Right renal cortex interstitium (tissue), 3 donors: ENCODE measurements at places on chromosomes 12 and 14.

DNA sequence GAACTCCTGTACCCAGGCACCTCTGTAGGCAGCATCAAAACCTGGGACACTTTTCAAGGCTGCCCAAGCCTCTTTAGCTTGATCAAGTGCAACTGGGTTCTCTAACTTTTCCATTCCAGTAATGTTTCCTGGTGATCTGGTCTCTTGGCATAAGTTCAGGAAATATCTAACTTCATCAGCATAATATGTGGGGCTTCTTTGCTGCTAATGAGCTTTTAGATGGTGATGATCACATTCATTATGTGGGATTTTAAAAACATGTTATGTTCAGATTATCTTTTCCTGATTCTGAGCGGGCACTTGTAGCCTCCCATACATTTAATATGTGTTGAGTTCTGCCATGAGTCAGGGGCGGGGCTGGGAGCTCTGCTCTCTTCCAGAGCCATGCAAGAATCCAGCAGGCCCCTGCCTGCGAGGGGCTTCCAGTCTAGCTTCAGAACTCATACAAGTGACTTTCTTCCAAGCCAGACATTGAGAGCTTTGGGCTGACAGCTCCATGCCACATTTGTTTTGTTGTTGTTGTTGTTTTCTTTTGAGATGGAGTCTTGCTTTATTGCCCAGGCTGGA, 39.5 kb upstream of the RIN3 start:
- no peak for DNase-seq

DNA sequence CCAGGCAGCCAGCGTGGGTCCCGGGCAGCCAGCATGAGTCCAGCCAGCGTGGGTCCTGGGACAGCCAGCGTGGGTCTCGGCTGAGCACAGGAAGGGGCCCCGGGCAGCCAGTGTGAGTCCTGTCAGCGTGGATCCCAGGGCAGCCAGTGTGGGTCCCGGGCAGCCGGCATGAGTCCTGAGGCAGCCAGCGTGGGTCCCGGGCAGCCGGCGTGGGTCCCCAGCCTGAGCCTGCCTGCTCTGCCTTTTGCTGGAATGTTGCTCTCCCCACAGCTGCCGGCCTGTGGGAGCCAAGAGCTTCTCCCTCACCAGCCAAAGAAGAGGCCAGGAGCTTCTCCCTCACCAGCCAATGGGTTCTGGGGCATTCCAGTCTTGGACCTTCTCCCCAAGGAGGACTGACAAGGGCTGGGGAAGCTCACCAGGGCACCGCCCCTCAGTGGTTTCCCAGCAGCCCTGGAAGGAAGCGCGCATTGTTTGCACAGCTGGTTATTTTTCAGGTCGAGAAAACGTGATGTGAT, 15.0 kb upstream of the RFLNA start:
- DNase-seq: no peak

- no peak for DNase-seq
These were observed 145.2 kb upstream of the KRR1 start for GRCh38 chr12:75656648-75657047.

DNA sequence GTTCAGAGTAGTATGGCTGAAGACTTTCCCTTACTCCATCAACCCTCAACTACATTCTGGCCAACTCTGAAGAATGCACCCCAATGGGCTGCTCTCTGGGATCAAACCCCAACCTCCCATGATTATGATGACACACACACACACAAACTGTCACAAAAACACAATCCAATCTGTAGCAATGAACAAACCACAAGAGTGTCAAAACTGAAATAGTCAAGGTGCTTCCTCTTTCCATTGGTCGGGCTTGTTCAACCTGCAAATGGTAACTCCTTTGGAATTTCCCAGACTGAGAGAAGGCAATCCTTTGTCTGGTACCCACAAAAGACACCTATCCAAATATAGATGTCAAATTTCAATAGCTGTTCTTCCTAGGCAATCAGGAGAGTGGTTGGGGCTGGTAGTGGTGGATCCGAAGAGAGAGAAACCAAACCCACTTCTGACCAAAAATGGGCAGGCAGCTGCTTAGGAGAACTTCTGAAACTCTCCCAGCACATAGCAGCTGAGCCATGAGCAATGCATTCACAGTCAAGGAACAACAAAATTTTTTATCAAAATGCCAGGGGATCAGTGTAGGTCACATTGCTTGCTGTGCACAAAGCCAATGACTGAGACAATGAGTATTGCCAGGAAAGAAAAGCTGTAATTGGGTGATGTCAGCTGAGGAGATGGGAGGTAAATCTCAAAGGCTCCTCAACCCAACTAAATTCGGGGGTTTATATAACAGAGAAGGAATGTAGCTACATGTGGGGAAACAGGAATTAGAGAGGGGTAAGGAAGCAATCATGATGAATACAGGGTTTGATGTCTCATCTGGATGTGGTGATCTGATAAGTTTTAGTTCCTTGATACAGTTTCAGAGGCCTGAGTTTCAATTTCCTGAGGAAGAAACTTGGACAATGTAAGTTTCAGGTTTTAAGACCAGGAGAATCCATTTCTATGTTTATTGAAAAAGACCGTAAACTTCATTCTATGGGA, 191.4 kb downstream of the KITLG start:
- no peak for DNase-seq

GRCh38 chr12:82708061-82708879, 21.6 kb downstream of the TMTC2 start:
- peak; percentile 25 for DNase-seq

- DNase-seq: no peak
These were observed 272.4 kb upstream of the RTL1 start for GRCh38 chr14:101175731-101176534.

DNA sequence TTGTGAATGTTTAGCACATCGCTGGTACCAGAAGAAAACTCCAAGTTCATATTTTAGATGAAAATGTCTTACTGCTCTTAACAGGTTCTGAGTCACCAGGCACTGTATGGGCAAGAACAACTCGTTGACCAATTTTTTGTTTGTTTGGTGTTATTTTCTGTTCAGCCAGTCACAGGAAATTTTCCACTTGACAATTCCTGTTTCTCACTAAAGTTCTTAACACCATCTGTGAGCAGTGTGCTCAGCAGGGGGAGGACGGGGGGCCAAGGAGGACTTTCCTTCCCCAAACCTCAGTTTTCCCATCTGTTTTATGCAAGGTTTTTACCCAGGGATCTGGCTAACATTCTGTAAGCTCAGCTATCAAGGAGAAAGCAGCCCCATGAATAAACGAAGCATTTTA, 3.0 kb downstream of the NUAK1 start:
- no peak for DNase-seq

DNA sequence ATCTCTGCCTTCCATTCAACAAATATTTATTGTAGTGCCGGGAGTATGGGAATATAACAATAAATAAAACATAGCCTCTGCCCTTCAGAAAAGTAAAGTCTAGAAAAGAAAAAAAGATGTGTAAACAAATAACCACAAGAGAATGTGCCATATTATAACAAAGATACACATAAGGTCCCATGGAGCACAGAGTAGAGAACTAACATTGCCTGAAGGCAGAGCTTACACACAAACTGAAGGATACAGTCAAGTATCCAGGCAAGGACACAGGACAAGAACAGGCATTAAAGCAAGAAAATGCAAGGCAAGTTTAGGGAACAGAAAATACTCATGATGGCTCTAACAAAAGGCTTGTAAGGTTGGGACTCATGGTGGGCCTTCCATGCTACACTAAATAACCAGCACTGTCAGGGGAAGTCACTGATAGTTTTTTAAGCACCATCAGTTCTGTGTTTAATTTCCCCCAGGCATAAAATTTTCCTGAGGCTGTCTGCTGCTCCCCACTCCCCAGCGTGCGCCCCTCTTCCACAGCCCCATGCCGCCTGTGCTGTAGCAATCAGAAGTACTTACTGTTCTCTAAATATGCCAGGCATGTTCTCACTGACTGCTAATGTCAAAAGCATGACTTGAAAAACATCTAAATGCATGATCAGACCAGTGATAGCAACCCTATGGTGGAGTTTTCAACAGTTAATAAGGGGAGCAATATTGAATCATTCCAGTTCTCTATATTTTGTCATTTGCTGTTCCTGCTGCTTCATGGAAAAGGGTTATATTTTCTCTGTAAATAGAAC, 77.8 kb downstream of the ANKS1B start:
- no peak for DNase-seq

GRCh38 chr14:22952418-22952817, 4.5 kb downstream of the HAUS4 start:
- DNase-seq: no peak

DNA sequence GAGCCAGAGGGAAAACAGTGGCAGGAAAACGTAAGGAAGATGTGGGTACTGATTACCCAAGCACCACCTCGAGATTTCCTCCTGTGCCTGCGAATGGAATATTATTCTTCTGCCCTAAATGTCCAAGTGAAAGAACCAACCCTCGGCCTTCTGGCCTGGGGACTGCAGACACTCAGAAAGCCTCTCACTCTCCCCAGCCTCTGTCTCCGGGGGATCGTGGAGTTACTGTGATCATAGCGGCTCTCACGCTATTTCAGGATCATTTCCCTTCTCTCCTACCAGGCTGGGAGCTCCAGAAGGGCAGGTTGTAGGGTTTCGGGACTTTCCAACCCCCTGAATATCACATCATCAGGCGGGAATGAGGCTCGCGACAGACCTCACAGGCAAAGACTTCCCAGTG, 68.9 kb downstream of the KDM2B start:
- DNase-seq: no peak

DNA sequence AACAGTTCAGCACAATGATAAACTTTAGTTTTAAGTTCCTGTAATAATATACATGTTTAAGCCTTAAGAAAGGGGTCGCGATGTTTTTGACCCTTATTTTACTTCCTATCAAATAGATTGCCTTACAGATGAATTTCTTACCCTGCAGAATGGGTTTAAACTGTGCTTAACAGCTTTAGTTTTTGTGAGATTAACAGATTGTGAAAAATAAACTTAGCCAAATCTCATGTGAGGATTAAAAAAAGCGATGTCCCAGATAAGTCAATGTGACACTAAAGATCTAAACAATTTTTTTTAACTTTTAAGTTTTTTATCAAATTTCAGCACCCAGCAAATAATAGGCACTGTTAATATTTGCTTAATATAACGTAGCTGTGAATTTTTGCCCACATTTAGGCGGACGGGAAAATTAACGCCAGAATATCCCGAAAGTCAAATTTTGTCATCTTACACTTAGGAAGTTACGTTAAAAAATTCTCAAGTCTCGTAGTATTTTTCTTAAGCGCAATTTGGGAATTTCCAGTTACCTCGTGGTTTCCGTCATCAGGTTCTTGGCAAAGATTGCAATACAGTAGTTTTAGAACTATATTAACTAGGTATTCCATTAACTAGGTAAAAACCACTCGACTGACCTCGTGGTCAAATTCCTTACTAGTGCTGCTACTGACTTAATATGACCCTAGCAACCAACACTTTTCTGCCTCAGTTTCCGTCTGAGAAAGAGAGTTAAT, 1.2 kb downstream of the HNRNPC start:
- no peak for DNase-seq

DNA sequence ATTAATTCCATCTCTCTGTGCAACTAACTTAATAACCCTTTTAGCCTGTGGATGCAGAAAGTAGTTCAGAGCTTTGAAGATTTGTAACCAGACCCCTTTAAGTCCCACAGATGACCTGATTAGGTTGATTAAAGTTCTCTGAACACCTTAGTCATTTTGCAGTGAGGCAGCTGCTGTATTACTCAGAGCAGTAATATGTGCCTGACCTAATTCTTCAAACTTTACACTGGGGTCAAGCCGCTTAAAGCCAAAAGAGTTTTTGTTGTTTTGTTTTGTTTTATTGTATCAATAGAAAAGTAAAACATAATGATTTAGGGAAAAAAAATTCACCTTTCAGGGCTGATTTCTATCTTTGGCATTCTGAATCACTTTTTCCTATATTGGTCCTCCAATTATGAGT, 78.6 kb upstream of the PLEKHG7 start:
- no peak for DNase-seq

DNA sequence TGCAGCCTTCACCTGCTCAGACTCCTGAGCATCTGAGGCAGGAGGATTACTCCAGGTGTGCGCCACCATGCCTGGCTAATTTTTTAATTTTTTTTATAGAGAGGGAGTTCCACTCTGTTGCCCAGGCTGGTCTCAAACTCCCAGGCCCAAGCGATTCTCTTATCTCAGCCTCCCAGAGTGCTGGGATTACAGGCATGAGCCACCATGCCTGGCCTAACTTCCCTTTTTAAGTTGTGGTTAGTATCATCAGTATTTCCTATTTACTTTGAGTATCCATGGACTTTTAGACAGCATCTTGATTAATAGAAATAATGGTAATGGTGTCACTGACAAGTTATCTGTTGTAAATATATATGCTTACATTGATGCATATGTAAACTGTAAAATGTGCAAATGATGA, 116.9 kb downstream of the FGD4 start:
- DNase-seq: no peak

GRCh38 chr14:106062502-106063272, 536.3 kb downstream of the TMEM121 start:
- no peak for DNase-seq

- DNase-seq: no peak
These were observed 11.0 kb downstream of the DLST start for GRCh38 chr14:74892745-74893144.

- no peak for DNase-seq
These were observed 31.6 kb upstream of the TESC start for GRCh38 chr12:117130801-117131200.

- no peak for DNase-seq
These were observed 13.8 kb downstream of the BICD1 start for GRCh38 chr12:32120419-32120818.

GRCh38 chr14:58730792-58731464, 93.2 kb downstream of the DACT1 start:
- DNase-seq: no peak

GRCh38 chr14:77843195-77843594, 43.3 kb downstream of the ADCK1 start:
- no peak for DNase-seq

GRCh38 chr14:76862546-76863282, 36.5 kb downstream of the LRRC74A start:
- DNase-seq: no peak

DNA sequence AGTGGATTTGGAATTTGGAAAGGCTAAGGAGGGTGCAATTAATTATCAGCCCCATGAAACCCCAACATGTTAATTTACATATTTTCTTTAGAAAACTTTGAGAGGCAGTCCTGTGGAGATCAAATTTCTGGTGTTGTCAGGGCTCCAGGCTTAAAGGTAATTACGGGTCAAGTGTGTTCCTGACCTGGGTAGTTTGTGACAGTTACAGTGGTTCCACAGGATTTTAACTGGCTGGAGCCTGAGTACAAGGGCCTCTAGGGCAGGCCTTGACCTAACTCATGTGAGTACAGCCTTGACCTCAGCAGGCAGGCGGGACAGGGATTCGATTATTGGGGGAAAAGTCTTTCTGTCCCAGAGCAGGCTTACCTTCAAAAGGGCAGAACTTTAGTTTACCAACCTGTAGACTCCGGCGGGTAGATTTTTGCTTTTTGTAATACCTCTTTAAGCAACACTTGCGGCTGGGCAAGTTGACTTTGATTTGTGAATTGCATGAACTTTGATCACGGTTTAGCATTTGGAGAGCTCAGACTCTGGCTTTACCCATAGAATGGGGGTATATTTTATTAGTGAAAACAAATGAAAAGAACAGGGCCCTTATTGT, 8.4 kb upstream of the PPTC7 start:
- DNase-seq: no peak
